ENCODE measurements at places on chromosomes 2 and 18.

- DNase-seq, result no peak
These were observed 13.0 kb upstream of the APCDD1 start for GRCh38 chr18:10441472-10441871.

DNA sequence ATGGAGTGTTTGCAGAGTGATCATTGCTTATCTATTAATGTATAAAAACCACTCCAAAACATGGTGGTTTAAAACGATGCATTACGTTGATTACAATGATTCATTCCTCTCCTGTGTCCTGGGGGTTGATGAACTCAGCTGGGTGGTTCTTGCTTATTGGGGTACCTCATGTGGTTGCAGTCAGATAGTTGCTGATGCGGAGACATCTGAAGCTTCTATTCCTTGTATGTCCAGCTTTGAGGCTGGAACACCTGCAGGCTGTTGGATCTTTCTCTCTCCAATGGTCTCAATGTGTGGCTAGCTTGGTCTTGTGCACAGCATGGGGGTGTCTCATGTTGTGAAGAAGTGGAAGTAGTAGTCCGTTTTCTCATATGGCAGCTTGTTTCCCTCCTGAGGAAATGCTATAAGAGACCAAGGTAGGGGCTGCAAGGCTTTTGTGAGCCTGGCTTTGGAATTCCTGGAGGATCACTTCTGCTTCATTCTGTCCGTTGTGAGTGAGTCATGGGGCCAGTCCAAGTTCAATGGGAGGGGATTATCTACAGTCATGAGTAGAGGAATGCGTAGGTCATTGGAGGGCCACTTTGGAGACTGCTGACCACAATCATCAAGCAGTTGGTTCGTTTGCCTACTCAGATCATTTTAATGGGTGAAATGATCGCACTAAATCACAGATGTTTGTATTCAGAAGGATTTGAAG is 601.0 kb downstream of the SLC4A3 start:
- no peak for DNase-seq

- no peak for DNase-seq
These were observed 23.5 kb downstream of the MAL start for GRCh38 chr2:95048825-95049682.

DNA sequence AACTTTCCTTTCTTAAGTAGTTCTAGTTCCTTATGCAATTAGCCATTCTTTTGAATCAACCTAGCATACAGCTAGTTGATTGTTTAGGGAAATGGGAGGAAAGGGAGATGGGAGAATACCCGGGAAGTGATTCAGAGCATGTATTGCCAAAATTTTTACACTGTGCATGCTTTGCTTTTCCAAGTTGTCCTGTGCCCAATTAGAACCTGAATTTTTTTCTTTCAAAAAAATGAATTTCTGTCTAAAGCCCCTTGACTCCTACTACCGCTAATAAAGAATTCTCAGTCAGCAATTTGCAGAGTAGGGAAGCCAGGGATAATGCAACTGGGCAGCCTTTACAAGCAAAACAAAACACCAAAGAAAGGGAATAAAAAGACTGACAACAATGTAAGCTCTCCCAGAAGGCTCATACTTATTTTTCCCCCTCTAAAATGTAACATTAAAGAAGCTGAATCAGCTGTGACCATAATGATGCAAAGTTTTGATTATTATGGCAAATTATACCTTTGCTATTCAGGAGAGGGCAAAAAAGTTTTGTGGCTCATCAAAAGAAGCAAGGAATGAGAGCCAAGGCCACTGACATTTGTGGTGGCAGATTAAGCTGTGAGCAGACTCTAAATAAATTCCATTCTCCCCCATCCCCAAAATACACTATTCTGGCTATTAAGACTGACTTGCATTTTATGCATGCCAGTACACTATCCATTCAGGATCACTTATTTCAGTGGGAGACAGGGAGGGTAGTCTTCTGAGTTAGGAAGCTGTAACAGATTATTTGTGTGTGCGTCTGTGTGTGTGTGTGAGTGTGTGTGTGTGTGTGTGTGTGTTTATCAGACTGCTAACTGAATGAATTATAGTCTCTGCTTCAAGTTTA is 174.3 kb downstream of the ERBB4 start:
- DNase-seq, result no peak

DNA sequence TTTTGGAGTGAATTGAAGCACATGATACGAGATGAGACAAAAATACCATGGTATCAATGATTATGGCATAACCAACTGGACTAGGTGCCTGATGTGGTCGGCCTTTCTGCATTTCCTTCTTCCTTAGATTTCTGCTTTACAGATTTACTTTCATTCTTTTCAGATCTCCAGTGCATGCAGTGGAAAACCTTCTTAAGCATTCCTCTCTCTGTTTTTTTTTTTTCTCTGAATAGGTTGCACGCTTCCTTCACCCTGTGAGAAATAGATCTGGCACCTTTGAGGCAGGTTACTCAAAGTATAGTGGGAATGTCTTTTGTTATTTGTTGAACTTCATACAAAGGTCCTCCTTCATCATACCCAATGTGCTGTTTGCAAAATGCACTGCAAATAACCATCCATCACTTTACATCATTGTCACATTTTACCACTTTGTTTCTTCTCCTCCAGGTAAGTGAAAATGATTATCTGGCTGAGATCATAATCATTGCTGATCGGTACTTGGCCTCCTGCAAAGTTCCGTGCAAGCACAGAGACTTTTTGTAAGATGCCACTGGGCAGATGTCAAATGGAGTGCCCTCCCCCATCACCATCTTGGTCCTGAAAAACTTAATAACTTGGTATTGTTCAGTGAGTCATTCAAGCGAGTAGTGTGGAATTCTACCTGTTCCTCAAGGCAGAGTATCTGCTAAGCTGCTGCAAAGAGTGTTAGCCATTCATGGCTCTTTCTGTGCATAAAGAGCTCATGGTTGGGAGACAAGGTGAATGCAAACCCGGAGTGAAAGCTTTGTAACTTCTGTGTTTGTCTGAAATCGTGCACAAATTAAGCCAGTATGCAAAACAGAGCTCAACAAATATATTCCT is 30.0 kb upstream of the KLHL14 start:
- no peak for DNase-seq

- no peak for DNase-seq
These were observed 13.4 kb downstream of the GPR35 start for GRCh38 chr2:240638512-240639160.

DNA sequence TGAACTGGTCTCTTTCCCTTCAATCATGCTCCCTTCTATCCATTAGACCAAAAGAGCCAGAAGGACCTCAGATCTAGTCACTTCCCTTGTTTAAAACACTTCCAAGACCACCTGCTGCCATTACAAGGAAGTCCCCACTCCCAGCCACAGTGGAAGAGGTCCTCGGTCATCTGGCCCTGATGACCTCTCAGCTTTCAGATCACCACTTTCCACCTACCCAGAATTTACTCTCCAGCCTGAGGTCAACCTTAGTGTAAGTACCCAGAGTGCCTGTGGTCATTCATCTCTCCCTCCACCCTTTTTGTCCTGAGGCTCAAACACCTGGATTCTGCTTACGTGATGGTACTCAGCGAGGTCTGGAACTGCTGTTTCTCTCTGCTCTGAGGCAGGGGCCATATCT is 67.1 kb downstream of the MARCO start:
- no peak for DNase-seq

DNA sequence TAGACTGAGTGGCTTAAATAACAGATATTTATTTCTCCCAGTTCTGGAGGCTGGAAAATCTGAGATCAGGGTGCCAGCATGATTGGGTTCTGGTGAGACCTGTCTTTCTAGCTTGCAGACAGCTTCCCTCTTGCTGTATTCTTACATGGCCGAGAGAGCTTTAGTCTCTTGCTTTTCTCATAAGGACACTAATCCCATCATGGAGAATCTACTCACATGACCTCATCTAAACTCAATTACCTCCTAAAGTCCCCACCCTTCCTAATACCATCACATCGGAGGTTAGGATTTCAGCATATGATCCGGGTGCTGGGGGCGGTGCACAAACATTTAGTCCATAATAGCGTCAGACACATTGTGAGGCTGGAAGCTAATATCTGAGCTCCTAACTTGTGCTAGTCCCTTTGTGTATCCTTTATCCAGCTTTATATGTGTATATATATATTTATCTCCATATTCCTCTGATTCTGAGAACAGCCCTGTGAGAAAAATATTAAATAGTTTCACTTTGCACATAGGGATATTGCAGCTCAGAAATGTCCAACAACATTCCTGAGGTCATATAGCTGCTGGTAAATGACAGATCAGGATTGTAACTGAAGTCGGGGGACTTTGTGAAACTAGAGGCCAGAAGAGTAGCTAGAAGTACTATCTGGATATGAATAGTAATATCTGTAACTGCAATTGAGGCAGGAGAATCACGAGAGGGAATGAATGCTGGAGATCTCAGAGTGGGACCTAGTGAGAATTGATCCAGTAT is 28.9 kb downstream of the MARCHF4 start:
- DNase-seq, result no peak

DNA sequence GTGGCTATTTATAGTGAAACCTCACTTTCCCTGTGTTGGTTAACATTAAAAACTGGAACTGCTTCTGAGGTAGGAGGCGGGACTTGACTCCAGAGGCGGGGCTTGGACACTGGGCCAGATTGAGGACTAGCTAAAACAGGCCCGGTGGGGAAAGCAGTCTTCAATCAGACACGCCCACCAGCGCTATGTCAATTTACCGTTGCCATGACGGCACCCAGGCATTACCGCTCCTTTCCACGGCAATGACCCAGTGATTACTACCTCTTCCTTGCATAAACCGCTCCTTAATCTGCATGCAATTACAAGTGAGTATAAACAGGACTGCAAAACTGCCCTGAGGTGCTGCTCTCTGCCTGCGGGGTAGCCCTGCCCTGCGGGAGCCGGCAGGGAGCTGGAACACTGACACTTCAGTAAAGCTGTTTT is 35.3 kb downstream of the LRRFIP1 start:
- peak; percentile 65 for DNase-seq

GRCh38 chr2:30031184-30031583 is 109.8 kb upstream of the ALK start:
- no peak for DNase-seq

DNA sequence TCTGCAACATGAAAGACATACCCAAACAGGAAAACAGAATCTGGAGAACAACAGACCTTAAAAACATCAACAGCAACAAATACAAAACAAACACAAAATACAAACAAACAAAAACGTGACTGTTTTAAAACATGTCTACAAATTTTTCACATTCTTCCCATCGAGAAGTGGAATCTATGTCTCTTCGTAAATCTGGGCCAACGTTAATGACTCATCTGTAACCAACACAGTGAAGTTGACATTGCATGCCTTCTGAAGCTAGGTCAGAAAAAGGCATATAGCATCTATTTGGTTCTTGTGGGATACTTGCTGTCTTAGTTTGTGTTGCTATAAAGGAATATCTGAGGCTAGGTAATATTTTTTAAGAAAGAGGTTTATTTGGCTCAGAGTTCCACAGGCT is 269.0 kb upstream of the FBXO11 start:
- no peak for DNase-seq

- no peak for DNase-seq
These were observed 671.0 kb upstream of the SOX11 start for GRCh38 chr2:5021136-5021535.

GRCh38 chr2:150735894-150736498 is 248.5 kb upstream of the RND3 start:
- no peak for DNase-seq

GRCh38 chr2:71583876-71584275 is 130.5 kb downstream of the DYSF start:
- DNase-seq, result no peak

GRCh38 chr2:150495993-150496627 is 8.6 kb upstream of the RND3 start:
- DNase-seq, result no peak

DNA sequence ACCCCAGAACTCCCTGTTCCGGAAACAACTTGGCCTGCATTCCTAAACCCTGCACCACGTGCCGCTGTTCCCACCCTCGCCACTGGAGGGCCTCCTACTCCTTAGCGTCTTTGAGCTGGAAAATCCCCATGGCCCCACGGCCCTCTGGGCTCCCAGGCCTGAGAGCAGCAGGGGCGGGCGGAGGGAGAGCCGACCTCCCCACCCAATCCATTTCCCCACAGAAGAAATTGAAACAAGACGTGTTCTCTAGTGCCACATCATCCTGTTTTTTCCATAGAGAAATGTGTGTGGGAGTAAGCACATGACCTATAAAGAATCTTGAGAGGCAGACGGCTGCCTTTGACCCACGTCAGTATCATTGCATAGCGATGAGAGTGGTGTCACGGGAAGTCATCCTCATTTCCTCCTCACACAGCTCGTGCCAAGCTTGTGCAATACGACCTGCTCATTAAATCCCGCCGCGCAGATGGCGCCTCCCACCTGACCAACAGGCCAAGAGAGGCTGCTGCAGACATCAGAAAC is 79.2 kb downstream of the LAMA1 start:
- DNase-seq, result peak; percentile 15
